NCI-H510A (cell line): ENCODE measurements at places on chromosomes 3 and 15.
A peak's percentile ranks its signal among the peaks of the same experiment; 100 is the strongest.

GRCh38 chr15:60400944-60401343 lies 3.2 kb upstream of the ANXA2 start:
- DNase-seq = no peak

- no peak for DNase-seq
Observed at GRCh38 chr3:111910806-111911205, 51.7 kb downstream of the PHLDB2 start.

- DNase-seq = no peak
Observed at GRCh38 chr3:10845839-10846656, 30.0 kb downstream of the SLC6A11 start.

DNA sequence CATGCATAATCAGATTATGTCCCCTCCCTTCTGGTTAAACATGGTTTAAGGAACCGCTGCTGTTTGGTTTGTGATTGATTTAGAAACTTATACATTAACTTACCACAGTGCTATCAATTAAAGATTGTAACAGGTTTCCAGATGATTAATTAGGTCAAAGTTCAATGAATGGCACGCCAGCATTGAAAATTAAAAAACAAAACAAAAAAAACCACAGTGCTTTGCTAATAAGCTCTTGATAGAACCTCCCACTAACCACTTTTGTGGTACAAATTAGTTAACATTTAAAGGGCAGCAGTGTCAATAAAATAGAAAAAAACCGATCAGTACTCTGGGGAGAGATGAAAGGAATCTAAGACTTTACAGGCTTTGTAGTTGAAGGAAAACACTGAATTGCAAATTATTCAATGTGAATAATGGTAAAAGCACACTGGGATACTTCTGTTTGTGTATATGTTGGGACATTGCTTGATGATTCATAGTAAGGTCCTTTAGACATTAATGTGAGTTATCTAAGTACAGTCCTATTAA lies 7.6 kb upstream of the C3orf38 start:
- no peak for DNase-seq

GRCh38 chr3:6467186-6467585 lies 393.7 kb upstream of the GRM7 start:
- DNase-seq = no peak

GRCh38 chr15:50134524-50135024 lies 15.5 kb upstream of the ATP8B4 start:
- no peak for DNase-seq

- DNase-seq = no peak
Observed at GRCh38 chr3:183189641-183190040, 27.1 kb upstream of the LAMP3 start.

DNA sequence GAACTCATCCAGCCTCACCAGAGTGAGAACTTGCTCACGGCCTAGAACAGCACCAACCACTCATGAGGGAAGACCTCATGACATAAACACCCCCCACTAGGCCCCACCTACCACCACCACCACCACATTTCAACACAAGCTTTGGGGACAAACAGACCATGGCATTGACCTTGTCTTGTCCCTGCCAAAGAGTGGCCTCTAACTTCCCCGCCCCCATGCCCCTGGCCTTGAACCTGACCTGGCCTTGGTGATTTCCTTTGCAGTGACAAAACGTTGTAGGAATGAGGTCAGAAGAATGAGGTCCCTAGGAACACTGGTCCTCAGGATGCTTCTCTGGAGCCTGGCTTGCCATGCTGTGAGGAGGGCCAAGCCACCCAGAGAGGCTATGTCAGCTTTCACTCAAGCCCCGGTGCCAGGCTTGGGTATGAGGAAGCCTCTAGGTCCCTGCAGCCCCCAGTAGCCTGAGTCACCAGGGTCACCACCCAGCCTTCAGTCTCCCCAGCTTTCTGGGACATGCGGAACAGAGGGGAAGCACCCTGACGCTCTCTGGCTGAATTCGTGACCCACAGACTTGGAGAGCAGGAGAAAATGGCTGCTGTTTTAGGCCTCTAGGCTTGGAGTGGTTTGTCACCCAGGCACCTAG lies 57.9 kb downstream of the TPRA1 start:
- DNase-seq = no peak

DNA sequence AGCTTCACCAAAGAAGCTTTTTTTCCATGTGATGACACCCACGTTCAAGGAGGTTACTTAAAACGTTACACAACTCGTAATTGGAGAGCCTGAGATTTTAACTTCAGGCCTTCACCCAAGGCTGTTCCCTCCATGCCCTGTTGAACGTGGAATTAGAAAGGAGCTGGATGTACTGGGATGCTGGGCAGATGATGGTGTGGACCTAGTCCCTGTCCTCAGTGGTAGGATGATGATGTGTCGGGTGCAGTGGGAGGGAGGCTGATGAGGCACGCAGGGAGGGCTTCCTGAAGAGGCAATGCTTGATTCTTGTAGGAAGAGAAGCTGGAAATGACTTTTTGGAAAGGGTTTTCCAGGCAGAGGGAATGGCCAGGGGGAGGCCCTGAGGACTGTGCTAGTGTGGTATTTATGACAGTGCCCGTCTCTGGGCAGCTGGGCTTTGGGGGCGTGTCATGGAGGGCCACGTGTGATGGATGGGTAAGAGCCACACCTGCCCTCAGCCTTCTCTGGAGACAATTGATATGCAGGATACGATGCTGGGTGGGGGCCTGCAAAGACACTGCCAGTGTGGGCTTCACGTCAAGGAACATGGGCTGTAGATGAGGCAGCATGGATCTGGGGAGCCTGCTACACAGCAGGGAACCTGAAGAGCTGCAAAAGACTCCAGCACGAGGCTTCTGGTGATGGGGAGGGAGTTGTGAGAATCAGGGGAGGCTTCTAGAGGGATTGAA lies 15.3 kb downstream of the SYNM start:
- no peak for DNase-seq

DNA sequence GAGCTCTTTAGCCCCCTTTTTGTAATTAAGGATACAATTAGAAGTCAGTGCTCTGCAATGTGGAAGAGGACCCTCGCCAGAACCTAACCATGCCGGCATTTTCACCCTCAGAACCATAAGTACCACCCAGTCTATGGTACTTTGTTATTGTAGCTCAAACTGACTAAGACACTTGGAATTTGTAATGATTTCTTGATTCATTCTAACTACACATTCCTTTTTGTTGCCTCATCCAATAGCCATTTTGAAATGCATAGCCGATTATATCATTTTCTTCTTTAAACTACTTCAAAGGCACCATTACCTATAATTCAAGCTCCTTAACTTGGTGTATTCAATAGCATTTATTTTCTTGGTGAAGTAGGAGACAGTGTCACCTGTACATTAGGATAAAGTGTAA lies 61.4 kb downstream of the GLB1 start:
- DNase-seq = no peak

GRCh38 chr15:90637693-90638092 lies 79.5 kb upstream of the BLM start:
- DNase-seq = no peak

DNA sequence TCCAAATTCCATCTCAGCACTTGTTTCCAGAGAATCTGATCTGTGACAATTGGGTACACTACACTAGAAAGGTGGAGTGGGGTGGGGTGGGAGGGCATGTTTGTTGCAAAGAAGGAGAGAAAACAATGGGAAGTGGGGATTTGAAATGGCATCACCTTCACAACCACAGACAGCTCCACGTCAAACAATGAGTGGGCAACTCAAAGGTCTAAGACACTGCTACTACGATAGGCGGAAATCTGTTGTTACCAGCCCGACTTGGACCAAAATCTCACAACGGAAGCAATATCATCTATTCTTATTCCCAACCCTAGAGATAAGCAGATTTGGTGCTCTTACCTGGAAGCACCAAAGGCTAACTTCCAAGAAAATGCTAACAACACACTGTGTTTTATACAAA lies 3.3 kb downstream of the CYP19A1 start:
- no peak for DNase-seq

- DNase-seq = peak; percentile 35
Observed at GRCh38 chr3:79651536-79652065, 116.2 kb downstream of the ROBO1 start.

DNA sequence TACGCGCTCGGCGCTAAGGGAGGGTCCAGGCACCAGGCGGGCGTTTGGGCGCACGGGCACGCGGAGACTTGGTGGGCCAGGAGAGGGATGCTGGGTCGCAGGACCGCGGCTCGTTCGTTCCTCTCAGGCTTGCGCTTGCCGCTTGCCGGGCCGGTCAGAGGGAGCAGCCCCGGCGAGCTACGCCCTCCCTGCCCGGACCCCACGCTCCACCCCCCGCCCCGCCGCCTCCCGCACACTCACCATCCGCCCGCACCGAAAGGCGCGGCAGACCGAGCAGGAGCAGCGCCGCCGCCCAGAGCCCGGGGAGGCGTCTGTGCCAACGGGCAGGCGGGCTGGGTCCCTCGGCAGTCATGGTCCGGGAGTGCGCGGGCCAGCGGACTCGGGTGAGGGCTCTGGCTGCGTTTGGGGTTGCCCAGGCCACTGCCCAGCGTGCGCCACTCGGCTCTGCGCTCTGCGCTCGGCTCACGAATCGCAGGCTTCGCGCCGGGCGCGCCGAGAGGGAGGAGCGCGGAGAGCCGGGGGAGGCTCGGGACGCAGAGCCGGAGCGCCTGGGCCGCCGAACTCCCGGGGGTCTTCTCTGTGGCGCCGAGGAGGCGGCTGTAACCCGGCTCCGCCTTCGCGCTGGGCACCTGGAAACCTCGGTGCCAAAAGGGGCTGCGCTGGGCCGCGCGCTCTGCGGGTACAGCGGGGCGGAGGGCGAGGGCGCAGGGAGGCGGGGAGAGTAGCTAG lies at the start of gene SUSD5:
TSS of gene SUSD5 (minus strand) at position 365 of the 729 bp plus-strand sequence. CDS start at position 352, 13 bp downstream.
- no peak for DNase-seq

- no peak for DNase-seq
Observed at GRCh38 chr3:20077068-20077467, 36.8 kb downstream of the KAT2B start.

DNA sequence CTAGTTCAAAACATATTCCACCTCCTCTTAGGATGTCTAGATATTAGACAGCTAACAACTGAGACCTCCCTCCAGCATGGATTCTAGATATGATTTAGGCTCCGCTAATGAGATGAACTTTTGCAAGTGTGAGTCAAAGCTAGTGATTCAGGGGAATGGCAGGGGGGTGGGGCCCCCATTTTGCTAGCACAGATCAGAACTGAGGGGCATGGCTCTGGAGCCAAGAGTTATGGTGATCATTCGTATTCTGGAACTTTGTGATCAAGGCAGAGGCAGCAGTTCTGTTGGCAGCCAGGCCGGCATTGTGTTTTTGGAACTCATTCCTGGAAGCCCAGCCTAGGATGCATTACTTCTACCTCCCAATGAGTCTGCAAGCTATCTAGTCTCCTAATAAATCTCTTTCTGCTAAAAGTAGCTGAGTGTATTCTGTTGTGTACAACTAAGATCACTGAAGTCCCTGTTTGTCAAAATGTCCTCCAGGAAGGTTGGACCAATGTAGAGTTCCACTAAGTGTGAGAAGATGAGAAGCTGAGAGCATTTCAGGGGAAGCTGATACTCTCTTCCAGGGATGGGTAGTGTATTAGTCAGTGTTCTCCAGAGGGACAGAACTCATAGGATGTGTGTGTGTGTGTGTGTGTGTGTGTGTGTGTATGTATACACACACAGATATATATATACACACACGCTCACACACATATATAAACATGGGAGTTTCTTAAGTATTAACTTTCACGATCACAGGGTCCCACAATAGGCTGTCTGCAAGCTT lies 312.7 kb downstream of the TLE3 start:
- DNase-seq = no peak

GRCh38 chr3:114290911-114291901 lies 2.6 kb upstream of the TIGIT start:
- no peak for DNase-seq

DNA sequence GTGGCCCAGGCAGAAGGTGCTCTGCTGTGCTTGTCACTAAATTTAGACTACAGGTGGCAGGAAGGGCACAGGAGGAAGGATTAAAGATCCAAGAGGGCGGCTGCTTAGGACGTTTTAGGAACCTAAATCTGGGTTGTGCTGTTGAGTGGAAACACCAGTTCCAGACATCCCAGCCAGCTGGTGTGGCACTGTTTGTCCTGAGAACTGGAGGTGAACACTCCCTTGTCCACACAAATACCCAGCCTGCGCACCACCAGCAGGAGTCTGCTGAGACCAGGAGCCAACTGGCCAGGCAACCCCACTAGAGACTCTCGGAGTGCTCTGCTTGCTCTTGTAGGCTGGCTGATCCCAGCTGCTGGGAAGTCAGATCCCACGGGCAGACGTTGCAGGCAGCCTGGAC lies 30.3 kb upstream of the UACA start:
- no peak for DNase-seq

GRCh38 chr3:180295811-180296210 lies 259.1 kb upstream of the PEX5L start:
- peak; percentile 52 for DNase-seq

GRCh38 chr3:73768524-73769308 lies 144.0 kb upstream of the PDZRN3 start:
- DNase-seq = no peak

- peak; percentile 74 for DNase-seq
Observed at GRCh38 chr3:64489361-64490044, 198.3 kb downstream of the ADAMTS9 start.

- no peak for DNase-seq
Observed at GRCh38 chr3:140453750-140454149, 224.1 kb upstream of the TRIM42 start.

DNA sequence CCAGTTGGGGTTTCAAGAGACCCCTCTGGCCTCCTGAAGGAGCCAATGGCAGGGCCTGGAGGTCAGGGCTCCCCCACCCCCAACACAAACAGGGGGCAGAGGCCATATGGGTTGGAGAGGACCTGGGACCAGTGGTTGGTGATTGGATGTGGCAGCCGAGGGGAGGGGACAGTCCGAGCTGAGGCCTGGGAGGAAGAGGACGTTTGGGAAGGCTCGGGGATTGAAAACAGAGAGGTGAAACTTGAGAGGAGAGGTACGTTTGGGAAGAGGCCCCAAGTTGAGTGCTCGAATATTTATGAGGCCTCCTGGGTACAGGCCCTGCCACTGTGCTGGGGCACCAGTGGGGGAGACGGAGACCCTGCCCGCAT lies 53.7 kb downstream of the DNAJB8 start:
- no peak for DNase-seq

GRCh38 chr3:46406443-46406787 lies 451 bp downstream of the CCR5AS start:
- DNase-seq = no peak

- no peak for DNase-seq
Observed at GRCh38 chr3:63992516-63993209, 30.6 kb downstream of the PSMD6 start.

- DNase-seq = no peak
Observed at GRCh38 chr3:16349986-16350596, 85.1 kb downstream of the OXNAD1 start.

DNA sequence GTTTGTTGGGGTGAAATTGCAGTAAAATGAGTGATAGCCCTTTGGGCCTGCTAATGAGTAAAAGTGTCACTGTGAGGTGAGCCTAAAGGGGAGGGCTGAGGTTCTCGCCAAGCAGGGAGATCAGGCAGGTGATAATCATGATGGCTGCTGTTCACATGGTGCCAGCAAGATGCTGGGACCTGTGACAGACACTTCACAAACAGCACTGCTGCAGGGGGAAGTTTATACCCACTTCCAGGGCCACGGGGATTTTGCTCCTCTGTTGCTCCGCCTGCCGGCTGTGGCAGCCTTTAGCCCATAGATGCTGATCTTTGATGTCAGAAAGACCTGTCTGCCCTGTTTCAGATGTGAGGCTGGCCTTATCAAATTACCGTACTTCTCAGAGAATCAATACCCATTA lies 96.7 kb downstream of the SV2B start:
- DNase-seq = peak; percentile 64

GRCh38 chr3:115912372-115912771 lies 289.1 kb downstream of the GAP43 start:
- no peak for DNase-seq

- DNase-seq = no peak
Observed at GRCh38 chr3:81888914-81889557, 127.6 kb upstream of the GBE1 start.

- no peak for DNase-seq
Observed at GRCh38 chr3:46378426-46378942, 7.7 kb downstream of the CCR5 start.
